Activated CD4-positive, alpha-beta T cell treated with anti-CD3 and anti-CD28 coated beads, Interleukin-2, amount 50 U/mL, for 16 hours (primary cell): ENCODE measurements at places on chromosomes 3 and 15.
A peak's percentile ranks its signal among the peaks of the same experiment; 100 is the strongest.

GRCh38 chr15:26038693-26039092, 175.6 kb upstream of the ATP10A start:
- no peak for DNase-seq

DNA sequence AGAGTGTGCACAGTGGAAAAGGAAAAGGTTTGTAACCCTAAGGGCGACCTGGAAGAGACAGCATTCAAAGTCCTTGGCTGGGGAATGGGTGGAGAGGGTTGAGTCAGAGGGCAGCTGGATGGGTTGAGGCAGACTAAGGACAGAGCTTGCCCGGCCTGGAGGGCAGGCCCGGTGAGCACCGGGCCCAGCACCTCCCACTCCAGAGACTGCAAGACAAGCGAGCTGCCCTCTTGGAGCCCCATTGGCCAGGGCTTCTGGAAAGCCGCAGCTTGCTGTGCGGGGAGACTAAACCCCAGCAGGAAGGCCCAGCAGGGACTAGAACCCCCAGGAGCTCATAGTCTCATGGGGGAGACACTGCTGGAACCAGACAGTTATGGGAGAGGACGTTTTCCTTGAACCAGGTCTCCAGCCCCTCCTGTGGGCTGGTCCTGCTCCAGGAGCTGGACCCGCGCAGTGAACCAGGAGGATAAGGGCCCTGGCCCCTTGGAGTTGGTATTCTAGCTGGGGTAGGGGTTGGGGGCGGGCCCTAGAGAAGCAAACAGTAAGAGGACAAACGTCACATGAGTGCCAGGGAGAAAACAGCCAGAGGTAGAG, 59.1 kb downstream of the RGMA start:
- DNase-seq = no peak

- DNase-seq = no peak
Measured at GRCh38 chr3:126450744-126451143, 24.9 kb downstream of the ZXDC start.

- DNase-seq = peak; percentile 79
Measured at GRCh38 chr15:85583923-85584390, 203.6 kb downstream of the AKAP13 start.

GRCh38 chr3:152376351-152377183, 107.8 kb downstream of the MBNL1 start:
- no peak for DNase-seq
